ENCODE measurements at places on chromosomes 4 and X.

DNA sequence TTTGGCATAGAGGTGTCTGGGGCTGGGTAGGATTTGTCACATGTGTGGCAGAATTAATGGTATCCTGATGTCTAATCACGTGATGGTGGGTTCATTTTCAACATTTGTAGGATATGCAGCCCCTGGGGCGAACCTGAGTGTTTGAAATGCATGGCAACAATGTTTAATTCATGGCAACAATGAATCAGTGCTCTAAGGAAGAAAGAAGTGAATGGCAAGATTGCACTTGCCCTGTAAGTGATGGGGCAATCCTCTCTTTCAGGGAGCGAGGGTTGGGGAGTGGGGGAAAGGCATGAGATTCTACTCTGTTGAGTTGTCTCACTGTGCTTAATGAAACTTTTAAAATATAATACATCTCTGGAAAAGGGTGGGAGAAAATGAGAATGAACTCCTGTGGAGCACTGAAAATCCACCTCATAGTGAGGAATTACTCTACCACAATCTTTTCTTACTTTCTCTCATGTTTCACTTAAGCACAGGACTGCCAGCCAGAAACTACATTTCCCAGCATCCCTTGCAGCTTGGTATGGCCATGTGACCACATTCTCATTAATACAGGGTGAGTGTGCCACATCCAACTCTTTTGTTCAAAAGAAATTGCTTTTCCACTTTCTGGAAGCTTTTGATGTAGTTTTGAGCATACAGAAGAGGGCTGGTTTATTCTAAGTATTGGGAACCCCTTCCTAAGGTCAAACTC is 64.0 kb upstream of the PGM2 start:
- DNase-seq, result no peak

DNA sequence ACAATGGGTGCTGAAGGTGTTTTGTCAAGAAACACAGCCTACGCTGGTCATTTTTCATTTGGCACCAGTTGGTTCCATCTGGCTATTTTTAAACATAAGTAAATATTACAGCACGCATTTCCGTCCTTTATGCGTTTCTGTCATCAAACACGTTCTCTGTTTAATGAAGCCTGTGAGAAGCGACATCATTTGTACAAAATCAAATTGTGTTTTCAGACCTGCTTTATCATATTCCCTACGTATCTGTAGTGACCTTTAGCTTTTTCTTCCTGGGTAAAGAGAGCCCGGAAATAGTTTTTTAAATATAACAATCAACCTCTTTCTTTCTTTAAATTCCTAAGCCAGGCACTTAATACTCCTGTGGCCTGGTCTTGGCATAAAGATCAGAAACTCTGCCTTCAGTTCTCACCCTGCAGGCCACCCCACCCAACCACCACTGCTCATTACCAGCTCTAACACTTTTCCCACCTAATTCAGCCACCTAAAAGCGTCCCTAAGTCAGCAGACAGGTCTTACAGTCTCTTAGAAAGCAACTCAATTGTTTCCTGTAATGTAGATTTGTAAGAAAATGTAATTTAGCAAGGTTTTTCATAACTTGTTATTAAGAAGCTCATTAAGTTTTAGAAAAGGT is 30.4 kb downstream of the ACSL1 start:
- no peak for DNase-seq

DNA sequence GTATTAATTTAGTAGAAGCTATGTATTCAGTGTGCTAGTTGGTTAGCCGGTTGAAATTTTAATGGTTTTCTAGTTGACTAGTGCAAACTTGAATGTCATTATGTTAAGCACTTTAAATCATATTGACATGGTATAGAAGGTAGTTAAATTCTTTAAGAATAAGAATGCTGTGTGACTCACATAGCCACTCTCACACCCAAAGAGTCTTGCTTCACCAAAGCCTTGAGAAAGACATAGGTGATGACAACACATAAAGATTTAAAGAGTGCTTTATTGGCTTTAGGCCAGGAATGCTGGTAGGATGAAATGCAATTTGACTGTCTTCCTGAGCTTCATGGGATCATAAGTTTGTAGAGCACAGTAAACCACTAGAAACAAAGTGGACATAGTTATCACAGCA is 85.3 kb downstream of the DCAF8L2 start:
- DNase-seq, result no peak

DNA sequence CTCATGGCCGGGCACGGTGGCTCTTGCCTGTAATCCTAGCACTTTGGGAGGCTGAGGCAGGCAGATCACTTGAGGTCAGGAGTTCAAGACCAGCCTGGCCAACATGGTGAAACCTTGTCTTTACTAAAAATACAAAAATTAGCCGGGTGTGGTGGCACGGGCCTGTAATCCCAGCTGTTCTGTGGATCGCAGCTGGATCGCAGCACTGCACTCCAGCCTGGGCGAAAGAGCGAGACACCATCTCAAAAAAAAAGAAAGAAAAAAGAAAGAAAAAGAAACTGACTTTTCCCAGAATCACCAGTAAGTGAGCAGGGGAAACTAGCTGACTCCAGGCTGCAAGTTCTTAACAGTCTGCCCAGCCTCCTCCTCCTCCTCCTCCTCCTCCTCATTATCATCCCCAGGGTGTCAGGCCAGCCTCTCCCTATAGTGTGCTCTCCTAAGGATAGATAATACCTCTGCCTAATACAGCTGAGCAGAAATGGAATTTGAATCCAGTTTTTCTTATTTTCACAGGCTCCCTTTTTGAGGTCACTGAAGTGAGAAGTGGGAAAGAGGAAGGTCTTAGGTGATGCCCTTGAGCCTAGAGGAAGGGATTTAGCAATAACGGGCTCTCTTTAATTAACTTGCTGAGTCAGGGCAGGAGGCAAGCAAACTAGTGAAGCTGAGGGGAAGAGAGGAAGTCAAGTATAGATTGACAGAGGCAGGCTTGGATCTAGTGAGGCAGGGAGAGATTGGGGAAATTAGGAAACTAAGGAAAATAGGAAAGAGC is 11.8 kb upstream of the ELF2 start:
- no peak for DNase-seq

GRCh38 chrX:101252634-101253033 is 33.0 kb downstream of the DRP2 start:
- DNase-seq, result no peak

- DNase-seq, result no peak
These were observed 61.6 kb downstream of the HPGD start for GRCh38 chr4:174460684-174461083.

- no peak for DNase-seq
These were observed 105.5 kb downstream of the PRRG1 start for GRCh38 chrX:37454537-37455285.

DNA sequence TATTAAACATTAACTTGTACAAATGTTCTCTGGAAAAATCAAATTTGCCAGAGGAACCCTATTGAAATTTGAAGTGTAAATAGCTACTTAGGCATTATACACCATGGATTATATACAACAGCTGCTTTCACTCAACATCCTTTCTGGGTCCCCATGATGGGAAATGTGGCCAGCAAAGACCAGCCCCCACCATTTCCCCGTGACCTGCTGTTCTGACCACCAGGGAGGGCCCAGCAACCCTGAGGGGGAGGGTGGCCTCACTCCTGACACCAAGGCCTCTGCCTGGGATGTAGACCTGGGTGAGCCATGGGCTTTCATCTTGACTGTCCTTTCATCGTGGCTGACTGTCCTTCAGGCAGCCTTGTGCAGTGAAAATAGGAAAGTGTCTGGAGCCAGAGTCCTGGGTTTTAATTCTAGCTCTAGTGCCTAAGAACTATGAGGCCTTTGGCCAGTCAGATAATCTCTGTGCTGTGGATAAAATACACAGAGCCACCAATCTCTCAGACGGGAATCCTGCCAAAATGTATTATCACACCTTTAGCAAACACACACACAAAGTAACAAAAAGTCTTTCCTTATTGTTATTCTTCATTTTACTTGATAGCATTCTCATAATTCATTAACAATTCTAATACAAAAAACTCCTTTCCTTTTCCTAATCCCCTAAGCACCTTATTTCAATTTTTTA is 45.1 kb downstream of the NR3C2 start:
- no peak for DNase-seq

GRCh38 chrX:47629419-47630200 is at the start of gene CFP:
Gene CFP, minus strand, starts transcription at chrX:47629930. Its CDS starts 86 bp downstream, at chrX:47629844.
- DNase-seq, result no peak

DNA sequence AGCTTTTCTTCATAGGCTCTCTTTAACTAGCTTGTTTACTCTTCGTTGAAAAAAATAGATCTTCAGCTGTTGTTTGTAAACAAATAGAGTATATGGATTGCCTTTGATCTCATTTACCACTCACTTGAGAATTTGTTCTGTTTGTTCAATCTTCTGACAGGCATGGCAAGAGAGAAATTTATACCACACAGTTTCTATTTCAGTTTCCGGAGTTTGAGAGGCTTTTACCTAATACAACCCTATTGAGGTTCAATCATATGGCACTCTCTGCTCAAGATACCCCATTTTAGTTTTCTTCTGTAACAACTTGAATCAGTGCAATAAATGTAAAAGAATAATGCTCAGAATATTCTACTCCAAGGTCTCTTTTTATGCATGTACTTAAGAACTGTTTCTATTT is 148.0 kb downstream of the EMCN start:
- no peak for DNase-seq

DNA sequence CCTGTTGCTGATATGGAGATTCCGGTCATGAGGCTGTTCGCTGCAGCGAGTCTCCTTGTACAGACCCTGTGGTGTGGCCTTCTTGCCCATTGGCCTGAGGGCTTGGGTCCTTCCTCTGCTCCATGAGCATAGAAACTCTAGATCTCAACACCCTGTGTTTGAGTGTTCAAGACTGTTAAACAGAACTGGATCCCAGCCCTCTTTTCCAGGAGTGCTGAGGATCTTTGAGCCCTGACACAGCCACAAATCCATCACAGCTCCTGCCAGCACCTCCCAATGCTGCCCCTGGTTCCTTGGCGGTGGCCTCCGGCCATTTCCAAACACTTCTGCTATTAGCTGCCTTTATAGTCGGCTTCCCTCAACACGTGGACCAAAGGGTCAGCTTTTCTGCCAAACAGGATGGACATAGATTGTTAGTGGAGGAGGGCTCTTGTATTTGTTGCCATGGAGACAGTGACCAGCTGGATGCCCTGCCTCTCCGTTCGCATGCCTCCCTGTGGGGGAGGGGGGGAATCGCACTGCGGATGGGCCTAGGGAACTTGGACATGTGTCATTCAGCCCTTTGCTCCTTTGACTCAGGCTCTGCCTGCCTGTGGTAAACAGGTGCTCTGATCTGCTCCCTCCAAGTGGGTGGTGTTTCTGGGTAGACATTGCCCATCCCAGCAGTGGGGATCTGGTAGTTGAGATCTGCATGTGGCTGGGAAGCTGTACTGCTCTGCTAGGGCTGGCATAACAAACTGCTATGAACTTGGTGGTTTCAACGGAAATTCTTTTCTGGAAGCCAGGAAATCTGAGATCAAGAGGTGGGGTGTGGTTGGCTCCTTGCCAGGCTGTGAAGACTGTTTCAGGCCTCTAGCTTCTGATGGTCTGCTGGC is 6.9 kb upstream of the WDR1 start:
- no peak for DNase-seq

- DNase-seq, result no peak
These were observed 209.5 kb upstream of the AFF2 start for GRCh38 chrX:148290931-148291330.

DNA sequence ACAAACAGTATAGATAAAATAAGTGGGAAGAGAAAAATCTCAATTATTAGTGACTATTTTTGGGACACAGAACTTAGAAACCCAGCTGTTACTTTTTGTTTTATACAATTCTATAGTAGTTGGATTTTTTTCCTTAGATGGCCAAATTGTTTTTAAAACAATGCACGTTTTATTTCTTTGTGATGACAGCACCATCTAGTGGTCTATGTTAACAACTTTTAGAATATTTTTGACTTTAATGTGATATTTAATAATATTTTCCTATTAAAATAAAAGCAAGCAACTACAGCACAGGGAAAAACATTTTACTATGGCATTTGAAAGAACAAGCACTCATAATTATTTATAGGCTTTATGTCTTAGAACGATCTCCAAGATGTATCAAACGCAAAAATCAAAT is 5.6 kb upstream of the SMIM31 start:
- no peak for DNase-seq

GRCh38 chrX:132590350-132591026 is 101.7 kb upstream of the MBNL3 start:
- DNase-seq, result no peak

- no peak for DNase-seq
These were observed 97.1 kb downstream of the MGST2 start for GRCh38 chr4:139762720-139763119.

- peak; percentile 50 for DNase-seq
These were observed 1.1 kb downstream of the OGT start for GRCh38 chrX:71533851-71534561.

DNA sequence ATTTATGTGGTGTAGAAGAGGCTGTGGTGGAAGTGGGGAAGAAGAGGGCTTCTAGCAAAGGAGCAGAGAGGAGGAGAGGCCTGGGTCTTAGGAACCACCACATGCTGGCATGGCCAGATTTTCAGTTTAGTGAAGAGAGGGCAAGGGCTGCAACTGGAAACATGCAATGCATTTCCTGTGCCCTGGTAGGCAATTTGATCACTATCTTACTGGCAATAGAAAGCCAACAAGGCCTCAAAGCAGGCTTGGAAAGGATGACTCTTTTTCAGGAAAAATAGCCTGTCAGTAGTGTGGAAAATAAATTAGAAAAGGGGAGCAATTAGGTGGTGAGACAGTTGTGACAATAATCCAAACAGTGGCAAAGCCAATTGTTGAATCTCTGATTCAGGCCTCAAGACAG is 501.9 kb upstream of the ZFP42 start:
- no peak for DNase-seq

- DNase-seq, result no peak
These were observed 43.7 kb downstream of the TMPRSS11E start for GRCh38 chr4:68490826-68491457.

DNA sequence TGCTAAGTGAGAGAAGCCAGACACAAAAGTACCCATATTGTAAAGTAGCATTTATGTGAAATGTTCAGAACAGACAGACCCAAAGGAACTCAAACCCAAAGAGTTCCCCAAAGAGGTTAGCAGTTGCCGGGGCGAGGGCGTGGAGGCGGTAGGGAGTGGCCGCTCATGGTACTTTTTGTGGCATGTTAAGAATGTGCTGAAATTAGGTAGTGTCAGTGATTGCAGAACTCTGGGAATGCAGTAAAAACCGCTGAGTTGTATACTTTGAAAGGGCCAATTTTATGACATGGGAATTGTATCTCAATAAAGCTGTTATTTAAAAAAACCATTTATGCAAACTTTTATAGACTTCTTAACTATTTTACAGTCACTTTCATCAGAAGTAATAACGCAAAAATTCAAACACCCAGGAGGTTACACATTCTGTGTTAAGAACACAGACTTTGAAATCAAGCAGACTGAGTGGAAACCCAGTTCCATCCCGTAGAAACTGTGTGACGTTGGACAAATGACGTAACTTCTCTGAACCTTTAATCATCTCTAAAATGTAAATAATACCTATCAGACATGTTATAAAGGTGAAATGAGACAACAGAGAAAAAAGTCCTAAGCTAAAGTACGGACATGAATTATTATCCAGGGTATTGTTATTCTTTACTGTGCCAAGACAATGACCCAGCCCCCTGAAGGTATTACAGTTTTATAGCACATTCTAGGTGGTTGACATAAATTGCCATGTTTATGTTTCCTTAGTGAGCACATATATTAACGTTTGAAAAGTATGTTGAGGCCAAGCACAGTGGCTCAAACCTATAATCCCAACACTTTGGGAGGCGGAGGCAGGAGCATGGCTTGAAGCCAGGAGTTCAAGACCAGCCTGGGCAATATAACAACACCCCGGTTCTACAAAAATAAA is 19.7 kb downstream of the ZFP42 start:
- DNase-seq, result no peak

- no peak for DNase-seq
These were observed 177.3 kb downstream of the ARHGAP10 start for GRCh38 chr4:147909225-147909624.
